ENCODE measurements at places on chromosomes 5 and 9. TPM values are rescaled to one million over a fixed set of nuclear protein-coding genes. Genes with fewer than 3 reads are reported as not detected.

HSD17B3 gene
- 0.39 TPM for total RNA-seq

MSX2 gene
- 8.5 TPM for total RNA-seq

GRCh38 chr9:78606001-78606379 is 309.1 kb downstream of the PSAT1 start:
- no peak overlapping the region for H3K4me3 ChIP-seq
- H3K27ac ChIP-seq = no peak overlapping the region
- no peak for DNase-seq
- no peaks in the 10 kb centered on the region for H3K27me3 ChIP-seq
- no peaks in the 10 kb centered on the region for H3K4me1 ChIP-seq

DNA sequence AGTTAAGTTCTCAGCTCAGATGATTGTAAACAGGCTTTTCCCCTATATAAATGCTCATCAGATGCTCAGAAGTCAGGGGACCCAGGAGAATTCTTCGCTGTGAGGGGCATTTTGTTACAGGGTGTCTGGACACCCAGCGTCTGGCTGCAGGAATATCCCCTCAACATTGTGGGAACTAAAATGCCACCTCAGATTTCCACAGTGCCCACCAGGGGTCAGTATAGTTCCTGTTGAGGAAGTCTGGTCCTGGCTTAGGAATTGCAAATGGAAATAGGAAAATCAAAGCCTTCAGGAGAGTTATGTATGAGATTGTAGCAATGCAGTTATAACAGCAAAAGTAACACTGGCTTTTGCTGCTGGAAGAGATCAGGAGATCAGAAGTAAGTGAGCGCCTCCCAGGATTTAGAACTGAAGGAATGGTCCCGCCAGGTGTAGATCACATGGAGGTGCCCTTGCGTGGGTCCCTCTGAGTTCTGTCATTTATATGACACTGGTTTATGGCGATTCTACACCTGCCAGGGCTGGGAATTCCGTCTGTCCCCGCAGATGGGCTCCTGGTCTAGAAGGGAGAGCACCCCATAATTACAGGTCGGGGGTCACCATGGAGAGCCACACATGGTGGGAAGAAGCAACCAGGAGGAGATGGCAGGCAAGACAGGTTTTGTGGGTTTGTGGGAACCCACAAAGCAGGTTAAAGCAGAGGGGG is 47.1 kb upstream of the CTSL start:
- no peaks in the 10 kb centered on the region for H3K27me3 ChIP-seq
- H3K36me3 ChIP-seq = no peaks in the 10 kb centered on the region
- H3K4me1 ChIP-seq = no peaks in the 10 kb centered on the region
- no peak for DNase-seq
- H3K4me3 ChIP-seq = no peak overlapping the region
- H3K27ac ChIP-seq = no peak overlapping the region

DNA sequence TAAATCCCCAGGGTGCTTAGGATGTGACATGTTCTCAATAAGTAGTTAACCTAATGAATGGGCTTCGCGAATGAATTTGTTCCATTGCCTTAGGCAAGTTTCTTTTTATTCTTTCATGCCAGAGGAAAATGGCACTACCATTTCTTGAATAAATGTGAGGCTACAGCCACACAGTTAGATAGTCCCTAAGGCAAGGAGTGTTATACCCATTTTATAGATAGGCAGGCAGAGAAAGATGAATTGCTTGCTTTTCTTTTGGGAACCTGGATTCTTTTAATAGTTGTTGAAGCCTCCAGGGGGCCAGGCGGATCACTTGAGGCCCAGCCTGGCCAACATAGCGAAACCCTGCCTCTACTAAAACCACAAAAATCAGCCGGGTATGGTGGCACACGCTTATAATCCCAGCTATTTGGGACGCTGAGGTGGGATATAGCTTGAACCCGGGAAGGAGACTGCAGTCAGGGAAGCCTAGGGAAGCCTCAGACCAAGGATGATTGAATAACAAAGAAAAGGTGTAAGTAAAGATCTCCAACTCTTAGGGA is 943 bp downstream of the NOP16 start:
- DNase-seq = no peak
- no peaks in the 10 kb centered on the region for H3K27me3 ChIP-seq
- H3K4me3 ChIP-seq = peak overlapping the region; percentile 94

DNA sequence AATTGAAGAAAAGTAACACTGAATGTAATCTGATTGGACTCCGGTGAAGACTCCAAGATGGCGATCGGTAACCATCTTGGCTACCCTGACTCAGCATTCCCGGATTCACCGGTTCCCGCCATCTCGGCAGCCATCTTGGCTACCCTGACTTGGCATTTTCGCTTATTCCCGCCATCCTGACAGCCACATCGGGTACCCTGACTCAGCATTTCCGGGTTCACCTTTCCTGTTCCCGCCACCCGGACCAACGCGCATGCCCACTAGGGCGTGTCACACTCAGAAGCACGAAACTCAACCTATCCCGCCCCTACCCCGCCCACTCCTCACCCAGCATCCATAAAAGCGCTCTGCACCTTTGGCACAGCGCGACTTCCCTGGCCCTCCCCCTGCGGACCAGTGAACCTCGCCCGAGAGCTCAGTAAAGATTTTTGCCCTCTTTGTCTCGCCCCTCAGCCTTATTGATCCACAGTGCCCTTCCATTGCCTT is 17.2 kb downstream of the SPTLC1 start:
- H3K27ac ChIP-seq = peak overlapping the region; percentile 85
- no peaks in the 10 kb centered on the region for H3K27me3 ChIP-seq
- peaks cover 13% of the 10 kb centered on the region for H3K4me1 ChIP-seq
- DNase-seq = peak; percentile 87
- peak overlapping the region; percentile 24 for H3K4me3 ChIP-seq

GRCh38 chr5:117681431-117682254 is 1107.0 kb upstream of the SEMA6A start:
- no peak for DNase-seq
- H3K27me3 ChIP-seq = no peaks in the 10 kb centered on the region
- H3K27ac ChIP-seq = no peak overlapping the region
- no peaks in the 10 kb centered on the region for H3K4me1 ChIP-seq
- H3K4me3 ChIP-seq = no peak overlapping the region
- H3K36me3 ChIP-seq = no peaks in the 10 kb centered on the region

DNA sequence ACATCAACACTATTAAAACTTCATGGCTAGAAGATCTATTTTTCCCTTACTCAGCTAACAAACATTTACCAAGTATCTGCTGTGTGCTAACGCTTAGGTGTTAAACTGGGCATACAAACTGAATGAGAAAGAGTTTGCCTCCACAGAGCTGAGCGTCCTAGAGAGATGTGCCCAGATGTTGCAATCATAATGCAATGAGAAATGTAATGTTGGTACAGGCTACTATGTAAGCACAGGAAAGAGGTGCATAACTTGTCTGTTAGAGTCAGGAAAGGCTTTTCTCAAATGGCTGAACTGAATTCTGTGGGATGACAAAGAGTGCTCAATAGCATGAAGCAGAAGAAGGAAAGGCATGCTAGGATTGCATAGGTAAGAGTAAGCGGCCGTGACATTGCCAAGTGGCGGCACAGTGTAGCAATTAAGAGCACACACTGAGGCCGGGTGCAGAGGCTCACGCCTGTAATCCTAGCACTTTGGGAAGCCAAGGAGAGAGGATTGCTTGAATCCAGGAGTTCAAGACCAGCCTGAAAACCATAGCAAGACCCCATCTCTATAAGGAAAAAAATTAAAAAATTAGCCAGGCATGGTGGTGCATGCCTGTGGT is 137.8 kb downstream of the MEF2C start:
- DNase-seq = no peak
- H3K4me3 ChIP-seq = no peak overlapping the region
- H3K4me1 ChIP-seq = peaks cover 11% of the 10 kb centered on the region
- H3K27ac ChIP-seq = no peak overlapping the region
- no peaks in the 10 kb centered on the region for H3K27me3 ChIP-seq

GRCh38 chr9:87749335-87750035 is 23.6 kb downstream of the CTSL start:
- no peak overlapping the region for H3K27ac ChIP-seq
- no peak overlapping the region for H3K4me3 ChIP-seq
- no peaks in the 10 kb centered on the region for H3K4me1 ChIP-seq
- H3K36me3 ChIP-seq = no peaks in the 10 kb centered on the region
- no peak for DNase-seq

DNA sequence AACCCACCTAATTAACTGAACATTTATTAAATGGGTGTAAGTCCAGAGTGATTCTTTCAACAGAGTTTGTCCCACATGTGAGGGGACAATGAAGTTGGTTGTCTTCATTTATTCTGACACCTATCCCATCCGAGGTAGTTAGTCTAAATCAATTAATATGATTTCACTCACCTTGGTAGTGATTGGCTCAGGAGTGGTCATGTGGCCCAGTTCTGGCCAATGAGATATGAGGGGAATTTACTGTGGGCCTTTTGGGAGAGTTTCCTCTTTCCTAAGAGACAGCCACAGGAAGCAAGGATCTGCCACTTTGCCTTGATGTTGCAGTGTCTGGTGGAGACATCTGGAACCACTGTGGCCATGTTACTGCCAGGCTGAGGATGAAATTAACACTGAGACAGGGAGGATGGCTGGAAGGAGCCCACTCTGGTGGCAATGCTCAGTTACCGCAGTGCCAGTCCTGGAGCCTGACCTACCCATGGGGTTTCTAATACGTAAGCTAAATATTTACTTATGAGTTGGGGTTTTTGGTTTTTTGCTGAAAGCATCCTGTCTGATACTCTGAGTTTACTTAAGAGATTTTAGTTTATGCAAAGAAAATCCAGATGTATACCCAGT is 118.6 kb downstream of the FGF18 start:
- no peak overlapping the region for H3K27ac ChIP-seq
- no peak overlapping the region for H3K4me3 ChIP-seq
- H3K36me3 ChIP-seq = no peaks in the 10 kb centered on the region
- no peaks in the 10 kb centered on the region for H3K27me3 ChIP-seq
- no peak for DNase-seq
- no peaks in the 10 kb centered on the region for H3K4me1 ChIP-seq

GRCh38 chr9:135968083-135968476 is 6.9 kb upstream of the UBAC1 start:
- H3K27me3 ChIP-seq = no peaks in the 10 kb centered on the region
- H3K4me1 ChIP-seq = peaks cover 3% of the 10 kb centered on the region
- DNase-seq = no peak
- H3K27ac ChIP-seq = no peak overlapping the region

- H3K27me3 ChIP-seq = peaks cover 3% of the 10 kb centered on the region
- no peak overlapping the region for H3K27ac ChIP-seq
- no peak for DNase-seq
- H3K4me3 ChIP-seq = no peak overlapping the region
- H3K4me1 ChIP-seq = no peaks in the 10 kb centered on the region
These were observed 143.1 kb upstream of the RANBP3L start for GRCh38 chr5:36444582-36445418.

- DNase-seq = no peak
- no peaks in the 10 kb centered on the region for H3K36me3 ChIP-seq
- H3K4me3 ChIP-seq = no peak overlapping the region
- H3K27me3 ChIP-seq = no peaks in the 10 kb centered on the region
- no peak overlapping the region for H3K27ac ChIP-seq
These were observed 185.2 kb upstream of the KLF4 start for GRCh38 chr9:107674721-107675277.

GRCh38 chr5:107576736-107577393 is 93.9 kb downstream of the EFNA5 start:
- H3K4me3 ChIP-seq = no peak overlapping the region
- no peaks in the 10 kb centered on the region for H3K27me3 ChIP-seq
- H3K27ac ChIP-seq = peak overlapping the region; percentile 35
- H3K36me3 ChIP-seq = no peaks in the 10 kb centered on the region

GRCh38 chr5:73867345-73868335 is 241.6 kb downstream of the ARHGEF28 start:
- DNase-seq = no peak
- peaks cover 8% of the 10 kb centered on the region for H3K36me3 ChIP-seq
- H3K4me1 ChIP-seq = no peaks in the 10 kb centered on the region
- H3K4me3 ChIP-seq = no peak overlapping the region
- no peaks in the 10 kb centered on the region for H3K27me3 ChIP-seq
- H3K27ac ChIP-seq = no peak overlapping the region

DNA sequence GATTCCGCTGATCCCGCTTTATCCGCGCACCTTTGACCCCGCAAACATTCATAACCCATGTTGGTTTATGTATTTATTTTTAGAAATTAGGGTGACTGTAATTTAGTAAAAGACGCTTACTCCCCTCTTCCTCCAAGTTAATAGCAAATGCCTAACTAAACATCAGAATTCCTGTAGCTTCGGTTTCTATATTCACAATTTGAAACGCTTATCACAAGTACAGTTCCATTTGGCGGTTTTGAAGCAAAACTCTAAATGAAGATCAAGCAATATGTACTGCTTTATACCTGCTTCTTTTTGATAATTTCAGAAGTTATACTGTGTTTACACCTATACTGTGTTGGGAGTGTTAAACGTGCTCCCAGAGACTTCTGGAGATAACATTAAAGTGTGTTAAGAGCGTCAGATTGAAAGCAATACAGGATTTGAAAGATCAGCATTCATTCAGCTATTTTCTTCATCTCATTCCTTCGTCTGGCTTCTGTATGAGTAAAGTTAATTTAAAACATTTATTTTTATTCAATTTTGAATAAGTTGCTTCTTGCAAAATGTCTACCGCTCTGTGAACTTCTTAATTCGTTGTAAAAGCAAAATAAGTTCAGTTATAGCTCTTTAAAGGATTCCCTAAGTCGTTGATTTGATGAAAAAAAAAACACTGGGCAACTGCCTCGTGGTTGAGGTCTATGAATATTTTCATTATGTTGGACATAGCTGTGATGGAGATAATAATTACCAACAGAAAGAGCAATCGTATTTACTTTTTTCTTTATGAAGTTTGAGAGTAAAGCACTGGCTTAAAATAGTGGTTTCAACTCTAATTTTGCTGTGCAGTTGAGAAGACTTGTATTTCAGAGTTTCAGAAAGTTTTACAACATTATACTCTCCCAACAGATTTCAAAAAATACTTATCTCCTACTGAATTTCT is 2.5 kb downstream of the PRDM6 start:
- no peak overlapping the region for H3K27ac ChIP-seq
- H3K4me1 ChIP-seq = no peaks in the 10 kb centered on the region
- H3K4me3 ChIP-seq = no peak overlapping the region
- peaks cover 46% of the 10 kb centered on the region for H3K27me3 ChIP-seq

- no peak overlapping the region for H3K4me3 ChIP-seq
- peaks cover 38% of the 10 kb centered on the region for H3K27me3 ChIP-seq
- no peaks in the 10 kb centered on the region for H3K36me3 ChIP-seq
- DNase-seq = no peak
- no peaks in the 10 kb centered on the region for H3K4me1 ChIP-seq
- no peak overlapping the region for H3K27ac ChIP-seq
These were observed 38.5 kb upstream of the OR2S2 start for GRCh38 chr9:35996358-35996970.

- DNase-seq = no peak
- no peaks in the 10 kb centered on the region for H3K4me1 ChIP-seq
- no peak overlapping the region for H3K4me3 ChIP-seq
These were observed 114.4 kb downstream of the PCSK1 start for GRCh38 chr5:96318569-96319110.

- no peak for DNase-seq
- H3K36me3 ChIP-seq = no peaks in the 10 kb centered on the region
- H3K4me1 ChIP-seq = peaks cover 75% of the 10 kb centered on the region
- peak overlapping the region; percentile 31 for H3K4me3 ChIP-seq
- no peaks in the 10 kb centered on the region for H3K27me3 ChIP-seq
- peak overlapping the region; percentile 99 for H3K27ac ChIP-seq
These were observed 38.8 kb upstream of the SPRY4 start for GRCh38 chr5:142363619-142363963.

All from Panc1 (cell line).